Activated CD8-positive, alpha-beta memory T cell treated with anti-CD3 and anti-CD28 coated beads, Interleukin-2, amount 10 ng/mL, durations not matched to agents 7 days and 5 days (primary cell): ENCODE measurements at places on chromosomes 1 and 21.

GRCh38 chr1:20184997-20185833 lies 681 bp upstream of the UBXN10 start:
- DNase-seq, result peak; percentile 77

GRCh38 chr1:62210960-62211359 lies 16.3 kb downstream of the L1TD1 start:
- no peak for DNase-seq

GRCh38 chr1:31627301-31627929 lies 9.9 kb downstream of the HCRTR1 start:
- DNase-seq, result no peak

DNA sequence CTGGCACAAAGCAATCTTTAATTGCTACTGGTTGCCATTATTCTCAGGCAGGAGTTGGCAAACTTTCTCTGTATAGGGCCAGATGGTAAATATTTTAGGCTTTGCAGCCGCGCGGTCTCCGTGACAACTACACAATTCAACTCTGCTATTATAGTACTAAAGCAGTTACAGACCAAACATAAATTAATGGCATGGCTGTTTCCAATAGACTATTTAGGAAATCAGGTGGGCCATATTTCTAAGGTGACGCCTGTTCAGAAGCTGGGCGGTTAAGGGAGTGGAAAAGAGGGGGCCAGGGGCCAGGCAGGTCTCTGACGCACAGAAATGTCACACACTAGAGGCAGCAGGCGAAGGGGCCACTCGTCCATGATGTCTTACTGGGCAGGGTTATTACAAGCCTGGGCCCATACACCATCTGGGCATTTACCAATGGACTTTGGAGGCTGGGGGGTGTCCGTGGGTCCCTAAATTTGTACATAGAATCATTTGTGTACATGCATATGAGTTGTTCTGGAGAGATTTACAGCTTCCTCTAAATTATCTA lies 80.1 kb downstream of the STUM start:
- DNase-seq, result no peak

DNA sequence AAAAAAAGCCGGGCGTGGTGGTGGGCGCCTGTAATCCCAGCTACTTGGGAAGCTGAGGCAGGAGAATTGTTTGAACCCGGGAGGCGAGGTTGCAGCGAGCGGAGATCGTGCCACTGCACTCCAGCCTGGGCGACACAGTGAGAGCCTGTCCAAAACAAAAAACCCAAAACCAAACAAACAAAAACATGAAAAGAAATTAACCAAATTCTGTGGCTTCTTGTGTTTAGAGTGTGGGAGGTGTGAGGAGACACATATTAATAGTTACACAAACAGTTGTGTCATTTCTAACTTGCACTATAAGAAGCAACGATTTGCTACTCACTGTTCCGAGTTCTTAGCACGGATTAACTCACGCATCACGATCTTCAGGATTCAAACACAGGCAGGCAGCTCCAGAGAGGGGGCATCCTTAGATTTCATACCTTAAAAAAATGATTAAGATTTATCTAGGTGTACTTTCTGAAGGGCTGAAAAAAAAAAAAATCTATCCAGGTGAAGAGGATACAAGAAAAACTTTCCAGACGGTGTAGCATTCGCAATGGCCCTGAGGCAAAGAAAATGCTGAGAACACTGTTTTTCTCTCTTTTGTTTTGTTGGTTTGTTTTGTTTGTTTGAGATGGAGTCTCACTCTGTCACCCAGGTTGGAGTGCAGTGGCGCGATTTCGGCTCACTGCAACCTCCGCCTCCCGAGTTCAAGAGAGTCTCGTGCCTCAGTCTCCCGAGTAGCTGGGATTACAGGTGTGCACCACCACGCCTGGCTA lies 713 bp upstream of the HMGCL start:
- no peak for DNase-seq

GRCh38 chr1:205247130-205247921 lies 19.6 kb downstream of the TMCC2 start:
- DNase-seq, result no peak

DNA sequence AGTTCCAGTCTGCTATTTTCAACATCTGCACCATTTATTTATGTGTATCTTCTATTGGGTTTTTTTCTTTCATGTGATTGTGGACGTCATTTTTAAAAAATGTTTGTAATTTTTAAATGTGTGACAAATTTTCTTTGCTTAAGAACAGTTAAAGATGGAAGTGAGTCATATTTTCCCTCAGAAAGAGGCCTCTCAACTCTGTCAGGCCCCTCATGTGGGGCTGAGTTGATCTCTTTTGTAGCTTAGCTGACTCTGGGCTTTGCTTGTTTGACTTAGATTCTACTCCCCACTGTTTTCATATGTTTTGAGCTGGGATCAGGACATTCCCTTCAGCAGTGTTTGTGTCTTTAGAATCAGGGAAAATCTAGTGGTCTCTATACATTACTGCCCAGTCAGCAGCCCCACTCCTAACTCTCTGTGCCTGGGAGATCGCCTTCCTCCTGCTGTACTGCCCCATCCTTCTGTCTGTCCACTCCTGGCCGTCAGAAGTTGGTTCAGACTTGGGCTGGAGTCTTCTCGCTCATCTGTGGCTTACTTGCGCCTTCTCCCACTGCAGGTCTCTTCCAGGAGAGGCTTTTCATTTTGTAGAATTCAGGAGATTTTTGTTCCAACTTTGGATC lies 137.4 kb downstream of the DYRK1A start:
- no peak for DNase-seq

DNA sequence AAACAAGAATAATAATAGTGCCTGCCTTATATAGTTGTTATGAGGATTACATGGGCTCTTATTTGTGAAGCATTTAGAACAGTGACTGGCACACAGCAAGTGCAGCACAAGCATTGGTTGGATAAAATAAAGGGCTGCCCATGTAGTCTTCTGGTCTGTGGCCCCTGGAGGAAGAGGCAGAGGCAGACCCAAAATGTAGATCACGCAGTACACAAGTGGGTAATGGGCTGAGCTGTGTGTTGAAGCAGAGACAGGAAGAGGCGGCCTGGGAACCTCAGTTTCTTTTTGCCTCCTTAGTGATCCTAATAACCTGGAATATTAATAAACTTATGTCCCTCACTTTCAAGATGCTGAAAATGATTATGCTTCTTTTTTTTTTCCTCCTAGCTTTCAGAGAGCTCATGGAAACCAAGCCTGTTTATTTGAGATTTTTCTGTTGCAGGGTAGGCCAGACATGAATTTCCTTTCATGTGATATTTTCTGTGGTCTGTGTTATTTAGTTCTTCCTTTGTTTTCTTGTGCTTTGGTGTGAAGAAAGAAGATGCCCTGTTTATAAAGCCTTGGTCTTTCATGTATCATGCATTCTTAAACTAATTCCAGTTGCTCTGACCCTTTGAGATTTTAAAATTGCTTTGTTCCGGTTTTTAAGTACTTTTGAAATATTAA lies 42.5 kb downstream of the LRRC8D start:
- no peak for DNase-seq

GRCh38 chr1:161119092-161119903 lies 1.4 kb downstream of the NIT1 start:
- peak; percentile 77 for DNase-seq

DNA sequence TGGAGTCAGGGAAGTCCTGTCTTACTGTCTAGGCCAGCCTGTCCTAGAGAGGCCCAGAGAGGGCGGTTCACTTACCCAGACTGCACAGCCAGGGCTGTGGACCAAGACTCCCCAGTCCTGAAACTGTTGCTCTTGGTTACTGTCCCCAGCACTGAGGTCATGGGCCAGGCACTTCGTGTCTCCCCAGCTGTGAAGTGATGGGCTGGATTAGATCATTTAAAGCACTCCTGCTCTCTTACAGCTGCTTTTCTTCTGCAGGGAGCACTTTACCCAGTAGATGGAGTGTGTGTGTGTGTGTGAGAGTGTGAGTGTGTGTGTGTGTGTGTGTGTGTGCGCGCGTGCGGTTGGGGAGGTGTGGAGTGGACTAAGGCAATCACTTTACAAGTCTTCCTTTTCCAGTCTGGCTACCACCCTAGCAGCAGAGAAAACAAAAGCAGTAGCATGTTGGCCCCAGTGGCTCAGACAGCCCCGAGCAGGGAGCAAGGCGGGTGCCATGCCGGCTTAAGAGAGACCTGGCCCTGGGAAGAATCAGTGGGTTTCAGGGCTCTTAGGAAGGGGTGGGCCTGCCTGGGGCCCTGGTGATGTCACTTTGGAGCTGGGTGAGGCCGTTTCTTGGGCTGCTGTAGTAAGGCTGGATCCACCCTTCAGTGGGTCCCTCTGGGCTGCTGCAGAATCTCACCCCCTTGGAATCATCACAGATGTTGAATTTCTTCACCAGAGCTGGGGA lies 2.4 kb downstream of the SPSB1 start:
- peak; percentile 57 for DNase-seq

DNA sequence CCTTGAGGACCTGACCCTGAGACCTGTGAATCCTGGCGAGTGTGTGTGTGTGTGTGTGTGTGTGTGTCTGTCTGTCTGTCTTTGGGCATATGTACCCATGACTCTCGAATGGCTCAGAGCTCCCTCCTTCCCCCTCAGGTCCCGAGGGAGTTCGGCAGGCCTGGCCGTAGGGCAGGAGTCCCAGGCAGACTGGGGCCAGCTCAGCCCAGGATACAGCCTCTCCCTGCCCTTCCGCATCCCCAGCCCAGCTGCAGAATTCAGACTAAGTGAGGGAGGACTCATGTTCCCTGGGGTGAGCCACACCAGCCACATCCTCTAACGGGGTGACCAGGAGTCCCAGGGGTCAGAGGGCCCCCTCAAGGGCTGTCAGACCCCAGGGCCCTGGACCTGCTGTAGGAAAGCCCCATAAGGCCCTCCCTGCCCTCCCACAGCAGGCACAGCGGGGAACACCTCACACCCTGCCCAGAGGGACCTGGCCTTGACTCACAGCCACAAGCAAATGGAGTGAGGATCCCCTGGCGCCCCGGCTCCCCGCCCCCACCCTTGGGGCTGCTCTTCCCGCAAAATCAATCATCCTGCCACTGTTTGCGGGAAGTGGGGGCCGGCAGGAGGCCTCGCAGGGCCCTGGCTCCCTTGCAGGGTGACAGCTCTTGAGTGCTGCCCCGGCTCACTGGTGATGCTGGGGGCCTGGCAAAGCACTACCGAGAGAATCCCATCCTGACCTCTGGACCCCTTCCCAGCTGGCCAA lies 101.7 kb upstream of the CASZ1 start:
- DNase-seq, result no peak

DNA sequence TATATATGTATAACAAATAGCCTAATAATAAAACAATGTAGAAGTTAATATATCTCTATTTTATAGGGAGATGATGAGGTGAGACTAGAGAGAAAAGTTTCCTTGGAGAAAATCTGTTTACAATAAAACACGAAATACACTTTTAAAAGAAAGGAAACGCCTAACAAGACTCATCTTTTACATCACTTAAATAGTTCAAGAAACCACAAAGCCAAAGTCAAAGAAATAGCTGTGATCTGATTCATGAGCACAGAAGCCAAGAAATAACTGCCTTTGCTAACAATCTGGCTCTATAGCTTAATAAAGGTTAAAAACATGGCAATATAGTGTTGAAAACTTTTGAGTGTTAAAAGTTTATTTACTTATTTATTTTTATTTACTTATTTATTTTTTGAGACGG lies 61.5 kb downstream of the TOR3A start:
- no peak for DNase-seq

DNA sequence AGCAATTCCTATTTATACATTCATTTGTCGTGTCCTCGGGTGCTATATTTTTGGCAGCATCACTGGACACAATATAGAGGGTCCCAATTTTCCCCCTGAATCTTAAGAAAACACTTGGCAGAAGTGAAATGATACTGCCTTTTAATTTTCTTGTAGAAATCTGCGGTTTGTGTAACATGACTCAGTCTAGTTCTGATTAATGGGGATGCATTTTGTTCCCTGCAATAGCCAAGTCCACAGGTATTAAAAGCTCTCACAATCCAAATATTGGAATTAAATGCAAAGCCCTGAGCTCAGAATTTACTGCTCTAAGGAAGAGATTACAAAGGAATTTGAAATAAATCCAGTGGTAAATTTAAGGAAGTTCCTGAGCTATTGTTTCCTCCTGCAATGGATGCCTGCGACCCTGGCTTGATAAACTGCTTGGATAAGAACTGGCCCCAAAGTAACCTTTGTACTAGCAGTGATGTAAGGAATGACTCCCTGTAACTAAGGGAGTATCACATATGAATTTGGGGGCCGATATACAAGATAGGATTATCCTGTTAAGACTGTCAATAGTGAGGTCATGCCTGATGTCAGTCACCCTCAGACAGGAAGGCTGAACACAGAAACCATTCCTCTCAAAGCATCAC lies 349.7 kb upstream of the C1orf87 start:
- no peak for DNase-seq

- DNase-seq, result no peak
Measured at GRCh38 chr1:169478094-169478672, 7.6 kb downstream of the SLC19A2 start.

GRCh38 chr1:119869995-119870394 lies 26.3 kb downstream of the ADAM30 start:
- DNase-seq, result no peak

- peak; percentile 73 for DNase-seq
Measured at GRCh38 chr1:109655615-109656519, at the start of gene GSTM4. Gene GSTM4, plus strand, starts transcription at chr1:109656099. Its CDS starts 291 bp downstream, at chr1:109656390.

DNA sequence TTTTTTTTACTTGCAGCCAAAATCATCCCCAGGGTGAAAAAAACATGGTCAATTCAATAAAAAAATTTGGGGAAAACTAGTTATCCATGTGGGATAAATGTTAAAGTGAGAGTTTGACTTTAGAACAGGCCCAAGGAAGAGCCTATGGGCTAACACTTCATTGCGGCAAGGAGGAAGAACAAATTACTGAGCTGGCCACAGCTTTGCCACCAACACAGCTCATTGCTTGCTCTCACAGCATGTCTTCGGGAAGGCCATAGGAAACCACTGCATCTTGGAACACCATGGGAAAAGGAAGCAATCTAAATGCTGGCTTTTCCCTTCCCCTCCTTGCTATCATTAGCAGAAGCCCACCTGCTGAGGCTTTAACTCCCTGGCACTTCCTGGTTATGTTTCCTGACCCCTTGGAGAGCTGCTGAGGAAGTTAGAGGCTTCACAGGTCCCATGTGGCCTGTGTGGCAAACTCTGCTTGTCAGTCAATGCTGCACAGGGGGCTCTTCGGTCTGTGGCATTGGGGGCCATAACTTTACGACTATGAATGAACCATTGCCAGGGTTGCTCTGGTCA lies 86.0 kb downstream of the SLC25A24 start:
- DNase-seq, result no peak

- DNase-seq, result no peak
Measured at GRCh38 chr1:110976089-110976488, 12.4 kb upstream of the LRIF1 start.

DNA sequence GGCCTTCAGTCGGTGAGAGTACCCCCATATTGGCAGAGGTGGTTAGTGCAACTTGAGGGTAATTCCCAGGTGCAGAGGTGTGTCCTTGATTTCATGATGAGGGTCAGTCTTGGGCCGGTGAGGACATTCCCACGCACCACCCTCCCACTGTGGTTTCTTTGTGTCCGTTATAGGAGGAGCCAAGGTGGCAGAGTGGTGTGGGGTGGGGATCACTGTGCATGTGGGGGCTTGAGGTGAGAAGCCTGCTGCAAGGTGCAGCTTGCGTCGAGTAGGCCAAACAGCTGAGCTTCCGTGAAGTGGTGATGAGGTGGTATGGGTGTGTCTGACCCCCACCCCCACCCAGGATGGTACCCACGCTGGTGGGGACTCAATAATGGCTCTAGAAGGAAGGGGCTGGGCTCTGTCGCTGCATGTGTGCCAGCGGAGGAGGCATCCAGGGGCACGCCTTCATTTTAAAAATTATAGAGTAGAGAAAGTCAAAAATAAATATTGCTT lies 6.2 kb downstream of the PTPRF start:
- no peak for DNase-seq
